ENCODE measurements at places on chromosomes 6 and 20.

DNA sequence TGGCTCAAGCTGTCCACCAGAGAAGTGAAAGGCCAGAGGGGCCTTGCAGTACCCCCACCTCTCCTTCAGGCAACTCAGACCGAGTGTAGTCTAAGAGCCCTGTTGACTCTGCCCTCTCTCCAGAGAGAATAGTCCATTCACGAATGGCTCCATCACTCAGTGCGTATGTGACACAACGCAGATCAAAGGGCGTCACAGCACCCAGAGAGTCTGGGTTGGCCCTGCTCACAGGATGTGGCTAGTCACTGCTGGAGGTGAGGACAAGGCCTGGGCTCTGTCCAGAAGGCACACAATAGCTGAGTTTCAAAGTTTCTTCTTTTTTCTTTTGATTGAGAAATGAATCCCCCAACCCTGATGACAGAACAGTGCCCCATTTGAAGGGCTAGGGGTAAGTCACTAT, 74.1 kb downstream of the TRMT11 start:
- no peak for DNase-seq

DNA sequence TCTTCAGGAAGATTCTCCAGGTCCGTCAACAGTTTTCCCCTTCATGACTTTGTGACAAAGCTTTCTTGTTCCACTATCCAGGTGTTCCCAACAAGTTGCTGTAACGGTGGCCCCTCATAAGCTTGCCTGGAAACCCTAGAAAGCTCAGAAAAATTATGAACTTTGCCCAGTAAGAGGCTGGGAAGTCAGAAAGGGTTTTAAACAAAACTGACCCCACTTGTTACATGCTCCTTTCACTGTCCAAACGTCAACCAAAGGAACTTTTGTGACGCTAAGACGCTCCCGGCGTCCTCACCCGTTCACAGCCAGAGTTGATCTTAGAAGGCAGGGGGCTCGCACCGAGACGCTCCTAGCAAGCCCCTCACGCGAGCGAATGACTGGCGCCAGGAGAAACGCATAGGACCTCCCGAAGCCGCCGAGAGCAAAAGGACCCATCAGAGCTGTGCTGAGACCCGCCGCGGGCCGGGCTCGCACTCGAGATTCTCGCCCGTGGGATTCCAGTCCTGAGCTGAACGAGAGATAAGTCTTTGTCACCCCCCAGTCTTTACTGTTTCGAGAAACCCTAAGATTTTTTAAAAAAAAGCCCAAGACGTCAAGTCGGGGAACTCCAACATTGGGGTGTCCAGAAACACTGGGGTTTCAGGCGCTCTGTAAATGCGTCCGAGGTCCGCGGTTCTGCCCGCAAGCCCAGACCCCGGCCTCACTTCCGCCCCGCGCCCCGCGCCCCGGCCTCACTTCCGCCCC, 544 bp upstream of the ACAT2 start:
- DNase-seq, result peak; percentile 34

GRCh38 chr20:32470025-32470861, 112.1 kb downstream of the ASXL1 start:
- peak; percentile 61 for DNase-seq

DNA sequence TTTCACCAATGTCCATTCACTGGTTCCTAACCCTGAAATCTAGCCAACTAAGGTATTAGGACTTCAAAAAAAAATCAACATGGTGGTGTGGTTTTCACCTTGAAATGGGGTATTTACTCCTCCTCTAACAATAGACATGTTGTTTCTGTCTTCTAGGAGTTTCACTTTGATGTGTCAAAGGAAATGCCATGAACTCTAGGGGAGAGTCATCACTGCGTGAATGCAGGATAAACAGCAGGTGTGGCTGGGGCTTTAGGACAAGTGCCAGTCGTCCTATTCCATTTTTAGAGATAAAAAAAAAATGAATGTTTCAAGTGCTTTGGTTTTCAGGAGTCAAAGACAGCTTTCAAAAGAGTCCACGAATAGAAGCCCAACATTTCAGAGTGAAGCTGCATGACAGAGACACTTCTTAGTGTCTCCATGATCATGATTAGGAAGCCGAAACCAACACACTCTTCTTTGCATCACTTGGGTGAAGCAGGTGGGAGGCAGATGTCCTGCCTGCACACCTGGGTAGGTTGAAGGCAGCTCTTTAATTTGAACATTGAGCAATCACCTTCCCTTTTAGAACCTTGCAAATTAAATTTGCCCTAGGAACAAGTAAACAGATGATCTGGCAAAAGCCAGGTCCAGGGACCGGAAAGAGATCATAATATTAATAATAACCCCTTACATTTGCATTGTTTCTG, 328.5 kb upstream of the PRDM1 start:
- no peak for DNase-seq

DNA sequence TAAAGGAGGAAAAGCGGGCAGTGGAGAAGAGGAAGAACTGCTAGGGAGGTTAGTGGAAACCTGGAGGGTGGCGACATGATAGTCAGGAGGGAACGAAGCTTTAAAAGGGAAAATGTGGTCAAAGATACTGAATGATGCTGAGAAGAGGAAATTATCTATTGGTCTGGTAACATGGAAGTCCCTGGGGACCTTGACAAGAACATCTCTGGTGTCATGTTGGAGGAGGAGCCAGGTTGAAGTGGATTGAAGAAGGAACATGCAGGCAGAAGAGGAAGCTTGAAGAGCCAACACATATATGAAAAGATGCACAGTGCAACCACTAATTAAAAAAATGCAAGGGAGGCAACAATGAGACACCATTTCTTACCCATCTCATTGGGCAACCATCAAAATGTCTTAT, 251.9 kb upstream of the RNF24 start:
- no peak for DNase-seq

DNA sequence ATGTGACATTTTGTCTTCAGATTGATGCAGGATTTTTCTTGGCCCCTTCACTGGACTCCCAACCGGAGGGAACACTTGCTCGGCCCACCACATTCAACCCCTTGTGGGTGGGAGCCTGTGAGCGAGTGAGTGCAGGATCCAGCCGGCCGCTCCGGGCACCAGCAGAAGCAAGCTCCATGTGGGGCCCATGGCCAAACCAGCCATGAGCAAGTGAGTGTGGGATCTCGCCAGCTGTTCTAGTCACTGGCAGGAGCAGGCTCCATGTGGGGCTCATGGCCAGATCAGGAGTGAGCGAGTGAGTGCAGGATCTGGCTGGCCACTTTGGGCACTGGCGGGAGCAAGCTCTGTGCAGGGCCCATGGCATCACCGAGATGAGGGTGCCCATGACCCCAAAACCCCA, 42.6 kb downstream of the OSTM1 start:
- no peak for DNase-seq

- no peak for DNase-seq
Measured at GRCh38 chr20:36268440-36269342, 32.4 kb downstream of the AAR2 start.

GRCh38 chr6:109456111-109456583, 575 bp upstream of the MICAL1 start:
- DNase-seq, result no peak

- no peak for DNase-seq
Measured at GRCh38 chr6:33211136-33211535, 2.8 kb downstream of the RING1 start.

DNA sequence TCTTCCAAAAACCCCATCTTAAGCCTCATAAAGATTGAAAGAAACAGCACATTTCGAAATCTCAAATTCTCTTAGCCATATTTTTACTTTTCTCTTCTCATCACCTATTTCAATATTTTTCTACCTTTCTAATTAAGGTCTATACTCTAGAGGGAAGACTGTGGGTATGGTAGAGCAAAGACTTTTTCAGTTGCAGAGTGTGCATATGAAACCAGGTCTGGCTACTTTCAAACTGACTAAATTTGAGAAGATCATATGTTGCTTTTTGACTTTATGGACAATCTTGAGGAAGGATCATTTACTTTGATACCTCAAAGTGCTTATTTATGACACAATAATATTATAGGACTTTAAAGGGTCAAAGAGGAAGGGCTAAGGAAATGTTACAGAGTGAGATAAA, 20.7 kb downstream of the FILIP1 start:
- DNase-seq, result no peak

- peak; percentile 99 for DNase-seq
Measured at GRCh38 chr20:35615667-35616464, at the start of gene SPAG4. TSS of gene SPAG4 (plus strand) at chr20:35615829. CDS start at chr20:35616004, 175 bp downstream.

- no peak for DNase-seq
Measured at GRCh38 chr6:157393669-157394327, 12.8 kb downstream of the ZDHHC14 start.

GRCh38 chr20:57384486-57384885, 6.7 kb upstream of the RBM38 start:
- DNase-seq, result no peak

GRCh38 chr6:51094271-51094670, 275.6 kb downstream of the TFAP2B start:
- no peak for DNase-seq

DNA sequence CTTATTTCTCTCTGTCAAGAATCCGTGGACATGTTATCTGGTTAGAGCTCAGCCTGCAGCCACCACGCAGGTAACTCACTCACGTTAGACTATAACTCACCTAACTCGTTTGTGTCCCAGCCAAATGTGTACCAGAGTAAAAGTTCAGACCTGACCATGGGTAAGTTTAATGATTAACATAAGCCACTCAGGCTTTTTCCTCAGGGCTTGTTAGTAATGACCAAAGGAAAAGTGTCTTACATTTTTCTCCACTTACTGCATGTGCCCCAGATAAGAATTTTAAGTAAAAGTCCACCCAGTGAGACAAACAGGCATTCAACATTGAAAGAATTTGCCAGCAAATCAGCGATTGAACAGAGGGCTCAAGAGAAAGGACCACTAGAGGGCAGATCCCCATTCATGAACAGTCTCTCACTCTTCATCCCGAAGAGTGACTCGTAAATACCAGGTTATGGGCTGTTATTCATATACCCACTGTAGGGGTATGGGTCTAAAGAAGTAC, at the start of gene PKHD1:
Gene PKHD1 (minus strand): TSS at position 116 of the 502 bp plus-strand sequence. CDS start 2,680 bp downstream, outside the sequence.
- DNase-seq, result peak; percentile 7

GRCh38 chr6:5657684-5658430, 348.9 kb downstream of the NRN1 start:
- no peak for DNase-seq

DNA sequence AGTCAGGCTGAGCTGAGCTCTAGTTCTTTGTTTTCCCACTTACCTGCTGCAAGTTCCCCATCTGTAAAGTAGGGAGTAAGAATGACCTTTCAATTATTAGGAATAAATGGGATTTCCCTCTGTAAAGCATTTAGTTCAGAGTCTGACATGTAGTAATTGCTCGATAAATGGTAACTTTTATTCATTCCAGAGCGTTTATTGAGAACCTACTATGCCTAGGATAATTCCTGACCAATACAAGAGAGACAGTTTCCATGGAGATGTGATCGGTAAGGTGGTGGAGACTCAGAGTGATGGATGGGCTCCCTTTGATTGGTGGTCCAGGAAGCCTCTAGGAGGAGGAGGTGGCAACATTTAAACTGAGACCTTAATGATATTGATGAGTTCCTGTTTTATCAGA, 5.6 kb downstream of the PLEKHG1 start:
- DNase-seq, result no peak

DNA sequence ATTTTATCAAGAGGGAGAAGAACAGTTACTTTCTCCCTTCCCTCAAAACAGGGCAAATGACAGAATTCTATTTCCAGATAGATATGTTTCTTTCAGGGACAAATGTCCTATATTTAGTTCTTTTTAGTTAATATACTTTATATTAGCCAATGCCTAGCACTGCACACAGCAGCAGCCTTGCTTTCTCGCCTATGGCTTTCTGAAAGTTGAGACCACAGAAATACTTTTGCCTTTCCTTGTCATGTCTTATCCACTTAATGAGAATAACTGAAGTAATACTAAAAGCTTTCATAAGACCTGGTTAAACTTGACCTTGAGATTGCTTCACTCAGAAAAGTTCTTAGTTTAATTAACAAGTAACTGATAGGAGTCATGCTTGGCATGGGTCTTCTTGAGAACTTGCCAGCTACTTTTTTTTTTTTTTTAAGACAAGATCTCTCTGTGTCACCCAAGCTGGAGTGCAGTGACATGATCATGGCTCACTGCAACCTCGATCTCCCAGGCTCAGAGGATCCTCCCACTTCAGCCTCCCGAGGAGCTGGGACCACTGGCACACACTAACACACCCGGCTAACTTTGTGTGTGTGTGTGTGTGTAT, 159.3 kb downstream of the CDKAL1 start:
- peak; percentile 67 for DNase-seq

DNA sequence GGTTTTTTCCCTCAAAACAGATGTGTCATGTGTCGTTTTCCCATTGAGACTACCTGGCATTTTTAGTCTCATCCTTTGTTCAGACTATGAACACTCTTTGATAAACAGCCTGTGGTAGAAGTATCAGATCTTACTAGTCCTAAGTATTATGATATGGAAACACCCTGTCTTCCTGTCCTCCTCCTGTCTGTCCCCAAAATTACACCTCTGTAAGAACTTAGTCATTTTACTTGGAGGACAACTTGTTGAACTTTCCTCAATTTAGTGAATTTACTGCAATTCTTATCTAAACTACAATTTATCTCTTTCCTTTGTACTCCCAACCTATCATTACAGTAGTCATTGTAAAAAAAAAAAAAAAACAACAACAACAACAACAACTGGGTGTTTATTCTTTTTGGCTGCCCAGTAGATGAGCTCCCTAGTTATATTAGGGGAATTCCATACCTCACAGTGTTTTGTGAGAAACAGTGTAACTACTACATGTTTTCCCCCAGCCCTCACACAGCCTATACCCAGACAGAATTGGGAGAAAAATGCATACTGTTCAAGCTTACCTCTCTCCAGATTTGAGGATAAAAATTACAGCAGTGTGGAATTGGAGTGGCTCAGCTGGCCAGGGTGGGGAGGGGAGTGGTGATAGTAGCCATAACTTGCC, 18.5 kb upstream of the ERVFRD-1 start:
- no peak for DNase-seq

Data from fibroblast of villous mesenchyme (primary cell).